ENCODE measurements at places on chromosomes 5 and 9. TPM values are rescaled to one million over a fixed set of nuclear protein-coding genes. Genes with fewer than 3 reads are reported as not detected.

QRFP gene
- not detected for polyA plus RNA-seq

NTRK2 gene
- polyA plus RNA-seq = 0.88 TPM

SNCAIP gene
- polyA plus RNA-seq = 8.4 TPM

GRCh38 chr5:147371290-147371689 is 136.5 kb downstream of the STK32A start:
- no peak overlapping the region for H3K27ac ChIP-seq
- H3K4me1 ChIP-seq = no peaks in the 10 kb centered on the region
- DNase-seq = no peak
- H3K36me3 ChIP-seq = no peaks in the 10 kb centered on the region
- no peaks in the 10 kb centered on the region for H3K27me3 ChIP-seq
- no peak overlapping the region for H3K4me3 ChIP-seq

- H3K27me3 ChIP-seq = no peaks in the 10 kb centered on the region
- H3K27ac ChIP-seq = no peak overlapping the region
- H3K36me3 ChIP-seq = no peaks in the 10 kb centered on the region
- no peaks in the 10 kb centered on the region for H3K4me1 ChIP-seq
- H3K4me3 ChIP-seq = peak overlapping the region; percentile 38
Measured at GRCh38 chr9:86099701-86100364, 475 bp upstream of the GOLM1 start.

DNA sequence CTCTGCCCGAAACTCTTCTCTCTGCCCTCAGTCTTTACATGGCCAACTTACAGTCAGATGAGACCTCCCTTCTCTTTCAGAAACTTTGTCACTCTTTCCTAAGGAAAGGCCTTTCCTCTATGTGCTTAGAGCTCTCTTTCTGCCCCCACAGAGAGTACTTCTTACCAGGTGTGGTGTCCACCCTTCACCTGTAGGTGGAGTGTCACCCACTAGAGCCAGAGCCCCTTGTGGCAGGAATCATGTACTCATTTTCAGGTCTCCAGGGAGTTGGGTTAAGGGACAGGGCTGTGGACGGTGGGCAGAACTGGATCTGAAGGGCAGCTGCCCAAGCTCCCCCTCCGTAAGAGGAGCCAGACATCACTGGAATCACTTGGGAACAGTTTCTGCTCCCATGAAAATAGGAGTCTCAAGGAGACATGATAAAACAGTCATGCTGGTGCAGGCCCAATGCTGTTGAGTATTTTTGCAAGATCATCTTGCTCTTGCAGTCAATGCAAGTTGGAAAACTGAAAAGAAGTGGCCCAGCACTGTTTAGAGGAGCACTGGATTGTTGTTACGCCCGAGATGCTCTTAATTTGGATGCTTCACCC is 436.7 kb downstream of the ZSWIM6 start:
- no peaks in the 10 kb centered on the region for H3K4me1 ChIP-seq
- no peak overlapping the region for H3K4me3 ChIP-seq
- DNase-seq = no peak
- no peak overlapping the region for H3K27ac ChIP-seq

DNA sequence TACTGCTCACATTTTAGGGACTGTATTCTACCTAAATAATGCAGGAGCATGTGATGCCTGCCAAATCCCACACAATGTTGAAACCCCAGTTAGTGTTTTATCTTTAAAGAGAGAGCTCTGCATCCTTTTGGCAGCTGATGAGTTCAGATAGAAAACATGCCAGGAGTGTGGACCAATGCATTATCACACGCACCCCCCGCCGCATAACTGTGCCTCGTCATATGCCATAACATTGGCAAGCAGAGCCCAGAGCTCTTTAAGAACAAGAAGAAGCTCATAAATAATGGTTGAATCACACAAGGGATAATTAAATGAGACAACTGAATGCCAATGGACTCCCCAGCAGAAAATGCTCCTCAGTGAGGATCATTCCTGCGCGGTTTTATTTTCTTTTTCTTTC is 52.8 kb upstream of the RORB start:
- H3K27me3 ChIP-seq = no peaks in the 10 kb centered on the region
- no peak overlapping the region for H3K27ac ChIP-seq
- no peak for DNase-seq
- no peaks in the 10 kb centered on the region for H3K4me1 ChIP-seq

DNA sequence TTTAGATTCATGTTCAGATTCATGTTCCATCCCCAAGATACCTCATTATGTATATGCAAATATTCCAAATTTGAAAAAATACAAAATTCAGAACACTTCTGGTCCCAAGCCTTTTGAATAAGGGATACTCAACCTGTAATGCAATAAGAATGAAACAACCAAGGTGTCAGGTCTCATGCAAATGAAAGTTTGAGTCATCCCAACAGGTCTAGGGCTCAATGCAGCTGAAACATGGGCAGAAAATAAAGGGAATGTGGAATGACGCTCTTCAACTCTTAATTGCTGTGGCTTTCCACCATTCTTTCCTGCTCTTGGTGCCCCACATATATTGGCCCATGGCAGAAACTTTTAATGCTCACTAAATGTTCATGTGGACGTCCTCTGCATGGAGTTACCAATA is 107.3 kb upstream of the DAPK1 start:
- H3K4me1 ChIP-seq = no peaks in the 10 kb centered on the region
- H3K27me3 ChIP-seq = no peaks in the 10 kb centered on the region
- DNase-seq = no peak

DNA sequence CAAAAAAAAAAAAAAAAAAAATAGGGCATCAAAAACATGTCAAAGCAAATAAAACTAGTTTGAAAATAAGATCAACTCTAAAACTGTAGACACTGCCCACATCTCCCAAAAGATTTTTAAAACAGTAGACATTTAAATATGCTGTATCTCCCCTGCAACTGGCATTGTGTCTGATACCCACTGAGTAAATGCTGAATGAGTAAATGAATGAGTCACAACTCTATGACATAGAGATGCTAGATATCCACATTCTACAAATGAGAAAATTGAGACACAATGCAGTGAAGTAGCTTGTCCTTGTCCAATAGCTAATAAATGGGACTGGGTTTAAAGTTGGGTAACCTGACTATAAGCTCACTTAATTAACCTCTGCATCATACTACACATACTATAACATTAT is 14.1 kb upstream of the MAP1B start:
- no peak overlapping the region for H3K27ac ChIP-seq
- H3K27me3 ChIP-seq = no peaks in the 10 kb centered on the region
- no peaks in the 10 kb centered on the region for H3K36me3 ChIP-seq
- H3K4me3 ChIP-seq = no peak overlapping the region

DNA sequence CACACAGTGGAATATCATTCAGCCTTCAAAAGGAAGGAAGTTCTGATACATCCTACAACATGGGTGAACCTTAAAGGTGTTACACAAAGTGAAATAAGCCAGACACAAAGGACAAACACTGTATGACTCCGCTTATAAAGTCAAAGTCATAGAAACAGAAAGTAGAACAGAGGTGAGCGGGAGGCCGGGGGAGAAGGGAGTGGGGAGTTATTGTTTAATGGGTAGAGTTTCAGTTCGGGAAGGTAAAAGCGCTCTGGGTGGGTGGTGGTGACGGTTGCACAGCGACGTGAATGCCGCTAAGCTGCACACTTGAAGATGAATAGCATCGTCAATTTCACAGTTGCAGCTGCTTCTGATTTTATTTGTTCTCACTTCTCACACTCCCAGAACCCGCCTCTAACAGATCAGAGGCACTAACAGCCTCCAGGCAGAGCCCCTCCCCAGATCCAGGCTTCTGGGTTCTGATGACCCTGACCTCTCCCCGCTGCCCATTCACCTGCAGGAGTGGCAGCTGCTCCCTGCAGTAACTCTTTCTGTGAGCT is 34.1 kb downstream of the BNIP1 start:
- no peak overlapping the region for H3K27ac ChIP-seq
- H3K4me1 ChIP-seq = no peaks in the 10 kb centered on the region
- H3K27me3 ChIP-seq = no peaks in the 10 kb centered on the region
- H3K4me3 ChIP-seq = no peak overlapping the region

- no peaks in the 10 kb centered on the region for H3K27me3 ChIP-seq
- no peaks in the 10 kb centered on the region for H3K36me3 ChIP-seq
- H3K4me3 ChIP-seq = no peak overlapping the region
Measured at GRCh38 chr9:121577166-121577565, 74.3 kb upstream of the DAB2IP start.

DNA sequence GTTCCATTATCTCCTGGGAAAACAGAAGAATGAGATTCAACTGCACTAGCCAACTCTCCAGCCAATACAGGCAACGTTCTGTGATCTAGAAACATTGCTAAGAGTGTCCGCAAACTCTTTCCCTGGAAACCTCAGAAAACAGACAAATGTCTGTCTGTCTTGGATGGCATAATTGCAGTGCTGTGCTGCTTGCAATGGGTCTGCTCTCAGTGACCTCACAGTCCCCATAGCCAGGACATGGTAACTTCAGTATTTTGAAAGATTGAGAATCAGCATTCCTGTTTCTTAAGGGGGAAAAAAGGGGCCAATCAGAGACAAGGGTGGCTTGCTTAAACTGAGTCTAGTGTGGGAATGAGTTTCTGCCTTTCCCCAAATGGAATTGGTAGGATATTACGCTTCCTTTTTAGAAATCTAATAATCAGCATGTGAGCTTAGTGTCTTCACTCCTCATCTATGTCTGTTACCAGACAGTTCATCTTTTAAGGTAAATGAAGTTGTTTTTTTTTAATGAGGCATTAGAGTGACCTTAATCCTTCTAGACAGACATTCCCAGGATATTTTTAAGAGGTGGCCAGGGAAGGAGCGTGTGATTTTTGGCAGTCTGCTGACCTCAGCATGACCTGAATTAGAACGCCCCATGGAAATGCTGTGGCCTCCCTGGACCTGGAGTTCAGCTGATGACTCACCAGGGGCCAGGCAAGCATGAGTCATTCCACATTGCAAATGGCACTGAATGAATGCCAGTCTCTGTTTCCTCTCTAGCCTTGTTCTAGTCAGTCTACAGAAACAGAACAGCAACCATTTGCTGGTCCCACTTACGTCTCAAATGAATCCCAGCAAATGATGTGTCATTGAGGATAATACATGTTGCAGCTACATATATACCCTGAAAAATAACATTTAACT is 210.2 kb upstream of the ACTBL2 start:
- no peaks in the 10 kb centered on the region for H3K36me3 ChIP-seq
- peak; percentile 88 for DNase-seq
- peaks cover 4% of the 10 kb centered on the region for H3K4me1 ChIP-seq
- no peaks in the 10 kb centered on the region for H3K27me3 ChIP-seq
- no peak overlapping the region for H3K4me3 ChIP-seq

DNA sequence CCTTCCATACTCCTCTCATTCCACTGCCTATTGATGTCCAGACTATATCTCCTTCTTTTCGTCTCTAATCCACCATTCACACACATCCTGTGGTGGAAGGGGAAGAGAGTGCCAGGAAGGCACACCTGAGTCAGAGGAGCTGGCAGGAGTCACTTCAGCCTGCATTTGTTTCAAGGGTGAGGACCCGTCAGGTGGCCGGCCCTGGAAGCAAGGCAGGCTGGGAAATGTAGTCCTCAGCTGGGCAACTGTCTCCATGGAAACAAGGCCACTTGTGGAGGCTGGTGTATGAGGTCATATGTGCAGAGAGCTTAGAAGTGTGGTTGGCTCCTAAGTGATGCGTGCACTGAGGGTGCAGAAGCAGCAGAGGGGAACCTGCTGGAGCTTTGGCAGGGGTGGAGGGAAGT is 278.4 kb downstream of the NSG2 start:
- no peaks in the 10 kb centered on the region for H3K27me3 ChIP-seq
- H3K4me3 ChIP-seq = no peak overlapping the region
- H3K36me3 ChIP-seq = no peaks in the 10 kb centered on the region
- no peak overlapping the region for H3K27ac ChIP-seq
- DNase-seq = no peak

DNA sequence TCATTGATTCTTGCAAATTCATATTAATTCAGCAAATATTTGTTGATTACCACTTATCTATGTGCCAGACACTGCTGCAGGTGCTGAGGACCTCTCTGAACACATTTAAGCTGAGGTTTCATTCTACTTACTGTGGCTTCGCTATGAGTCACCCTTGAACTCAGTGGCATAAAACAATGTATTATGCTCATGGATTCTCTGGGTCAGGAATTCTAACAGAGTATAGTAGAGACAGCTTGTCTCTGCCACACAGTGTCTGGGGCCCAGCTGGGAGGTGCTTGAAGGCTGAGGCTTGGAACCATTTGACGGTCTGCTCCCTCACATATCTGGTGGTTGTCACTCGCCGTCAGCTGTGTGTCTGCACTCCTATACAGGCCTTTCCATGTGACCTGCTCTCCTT is 124.3 kb upstream of the NR3C1 start:
- no peaks in the 10 kb centered on the region for H3K36me3 ChIP-seq
- H3K4me1 ChIP-seq = no peaks in the 10 kb centered on the region
- no peaks in the 10 kb centered on the region for H3K27me3 ChIP-seq

- peak overlapping the region; percentile 70 for H3K27ac ChIP-seq
- H3K27me3 ChIP-seq = no peaks in the 10 kb centered on the region
- H3K4me3 ChIP-seq = peak overlapping the region; percentile 80
- H3K4me1 ChIP-seq = no peaks in the 10 kb centered on the region
Measured at GRCh38 chr5:57174890-57175510, 1.1 kb downstream of the GPBP1 start.

GRCh38 chr5:114123654-114124053 is 238.2 kb upstream of the KCNN2 start:
- H3K27me3 ChIP-seq = no peaks in the 10 kb centered on the region
- no peaks in the 10 kb centered on the region for H3K4me1 ChIP-seq
- no peak overlapping the region for H3K4me3 ChIP-seq
- no peak for DNase-seq
- no peaks in the 10 kb centered on the region for H3K36me3 ChIP-seq
- H3K27ac ChIP-seq = no peak overlapping the region
